ENCODE measurements at places on chromosomes 12 and 14. TPM values are rescaled to one million over a fixed set of nuclear protein-coding genes. Genes with fewer than 3 reads are reported as not detected.

COA8 gene
- 14.3 TPM for total RNA-seq

GRCh38 chr12:131153956-131154355 is 200.2 kb downstream of the ADGRD1 start:
- no peak for DNase-seq

DNA sequence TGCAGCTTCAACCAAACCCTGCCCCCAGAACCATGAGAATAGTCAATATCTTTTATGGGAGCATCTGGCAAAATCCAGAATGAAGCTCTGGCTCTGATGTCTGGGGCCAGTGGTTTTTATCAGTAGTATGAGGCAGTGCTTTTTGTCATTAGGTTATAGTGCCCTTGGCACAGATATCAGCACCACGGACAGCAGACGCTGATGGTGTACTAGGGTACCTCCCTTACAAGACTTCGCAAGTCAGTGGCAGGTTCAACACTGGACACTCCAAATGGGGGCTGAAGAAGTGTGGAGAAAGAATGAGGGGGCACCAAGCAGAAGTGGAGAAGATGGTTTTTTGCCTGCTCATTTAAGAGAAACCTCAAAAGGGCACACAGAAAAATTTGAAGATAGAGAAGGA is 68.2 kb upstream of the E2F7 start:
- peak; percentile 39 for DNase-seq

- DNase-seq: no peak
Measured at GRCh38 chr12:90280033-90280432, 571.4 kb upstream of the ATP2B1 start.

SLC11A2 gene
- total RNA-seq: 37.1 TPM

AHSA1 gene
- total RNA-seq: 69.7 TPM

- DNase-seq: no peak
Measured at GRCh38 chr12:54045868-54046521, 7.6 kb upstream of the HOXC4 start.

NXPH4 gene
- not detected for total RNA-seq

DNA sequence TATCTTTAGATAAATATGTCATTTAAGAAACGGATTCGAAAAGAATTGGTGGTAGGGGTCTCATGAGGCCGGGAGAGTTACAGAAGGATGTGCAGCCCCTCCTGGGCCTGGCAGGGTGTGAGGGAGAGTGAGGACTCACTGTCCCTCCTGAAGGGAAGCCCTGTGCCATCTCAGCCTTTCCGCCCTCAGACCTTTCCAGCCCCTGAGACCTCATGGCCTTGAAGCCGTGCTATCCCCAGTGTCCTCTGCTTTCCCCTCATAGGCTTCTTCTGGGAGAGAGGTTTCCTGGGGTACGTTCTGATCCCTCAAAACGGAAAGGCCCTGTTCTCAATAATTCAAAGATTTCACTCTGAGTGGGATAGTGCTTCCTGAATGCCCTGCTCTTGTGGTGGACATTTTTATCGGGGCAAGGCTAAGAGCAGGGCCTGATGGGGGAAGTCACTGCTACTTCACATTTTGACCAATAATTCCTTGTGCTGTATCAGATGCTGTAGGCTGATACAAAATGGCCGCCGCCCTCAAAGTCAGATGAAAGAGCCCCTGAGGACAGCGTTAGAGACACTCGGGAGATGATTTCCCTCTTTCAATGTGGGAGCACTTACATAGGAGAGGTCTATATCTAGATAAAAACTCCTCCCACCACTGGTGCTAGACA is 1.3 kb downstream of the CD4 start:
- no peak for DNase-seq

GDF3 gene
- total RNA-seq: 1.0 TPM

GRCh38 chr12:9699898-9700605 is 30.5 kb downstream of the CLEC2D start:
- DNase-seq: peak; percentile 0

DNA sequence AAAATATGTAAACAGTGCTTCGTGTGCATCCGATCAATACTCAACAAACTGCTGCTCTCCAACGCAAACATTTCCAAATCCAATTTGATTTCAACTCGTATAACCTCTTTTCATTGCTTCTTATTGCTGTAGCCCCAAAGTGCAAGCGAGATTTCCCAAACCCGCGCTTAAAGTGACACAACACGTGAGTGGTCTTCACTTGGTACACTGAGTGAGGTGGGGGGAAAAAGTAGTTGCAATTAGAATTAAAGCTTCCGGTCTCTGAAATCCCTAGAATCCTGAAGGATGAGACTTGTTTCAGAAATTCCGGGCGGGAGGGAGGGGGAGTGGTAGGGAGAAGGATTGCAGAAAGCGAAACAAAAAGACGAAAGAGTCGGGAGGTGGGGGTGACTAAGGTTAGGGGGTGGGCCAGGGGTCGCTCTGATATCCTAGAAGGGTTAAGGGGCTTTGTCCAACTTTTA is 387.5 kb downstream of the BCAT1 start:
- no peak for DNase-seq

DNA sequence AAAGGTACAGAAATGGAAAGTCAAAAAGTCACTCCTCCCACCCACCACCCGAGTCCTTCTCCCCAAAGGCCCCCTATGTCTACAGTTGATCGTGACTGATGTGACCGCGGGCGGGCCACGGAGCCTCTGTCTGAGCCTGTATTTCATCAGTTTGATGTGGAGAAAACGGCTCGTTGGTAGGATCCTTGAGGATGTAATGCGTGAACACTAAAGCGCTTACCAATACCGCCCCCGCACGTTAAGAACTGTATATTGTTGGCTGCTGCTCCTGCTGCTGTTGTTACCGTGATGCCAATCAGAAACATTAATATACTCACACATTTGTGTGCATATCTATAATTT is 24.6 kb upstream of the UBC start:
- DNase-seq: peak; percentile 95

GRCh38 chr14:33631441-33631840 is 319.4 kb downstream of the EGLN3 start:
- DNase-seq: no peak

DNA sequence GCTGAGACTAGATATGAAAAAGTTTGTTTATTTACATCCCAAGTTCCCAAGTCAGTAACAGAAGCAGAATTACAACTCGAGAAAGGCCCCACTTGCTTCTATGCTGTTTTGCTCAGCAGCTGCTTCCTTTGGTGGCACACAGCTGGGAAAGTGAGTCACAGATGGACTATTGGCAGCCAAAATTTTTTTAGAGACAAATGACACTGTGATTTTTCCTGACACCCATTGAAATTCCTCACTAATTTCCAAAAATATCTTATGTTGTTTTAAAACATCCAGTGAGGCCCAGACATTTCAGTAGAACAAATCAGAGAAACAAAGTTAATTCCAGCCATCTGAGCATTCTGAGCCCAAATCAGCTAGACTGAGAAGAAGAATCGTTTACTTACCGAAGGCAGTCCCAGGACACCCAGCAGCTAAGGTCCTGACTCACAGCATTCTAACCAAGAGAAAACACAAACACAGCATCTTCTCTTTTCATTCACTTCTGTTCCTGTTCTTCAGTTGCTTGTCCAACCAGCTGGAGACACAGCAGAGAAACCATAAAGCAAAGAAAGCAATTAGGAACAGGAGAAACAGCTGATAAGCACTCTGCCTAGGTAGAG is 188.3 kb downstream of the DAD1 start:
- peak; percentile 20 for DNase-seq

SCN8A gene
- total RNA-seq: 0.38 TPM
